ENCODE measurements at places on chromosomes 2 and 18.

DNA sequence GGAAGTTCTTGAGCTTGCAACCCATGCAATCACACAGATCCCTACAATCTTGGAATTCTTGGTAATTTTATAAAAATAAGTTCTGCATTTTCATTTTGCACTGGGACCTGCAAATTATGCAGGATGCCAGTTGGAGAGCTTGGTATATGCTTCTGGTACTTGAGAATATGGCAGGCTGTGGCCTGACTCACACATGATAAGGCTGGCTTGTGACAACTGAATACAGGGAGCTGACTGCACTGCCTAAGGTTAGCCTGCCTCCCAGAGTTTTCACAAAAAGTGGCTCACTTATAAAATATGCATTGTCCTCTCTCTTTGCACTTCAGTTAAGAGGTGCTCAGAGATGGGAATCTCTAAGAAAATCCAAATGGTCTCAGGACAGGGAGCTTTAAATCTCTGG is 265.5 kb upstream of the KCNJ3 start:
- H3K4me1 ChIP-seq: peaks cover 41% of the 10 kb centered on the region
- no peaks in the 10 kb centered on the region for H3K27me3 ChIP-seq
- H3K4me3 ChIP-seq: no peak overlapping the region
- no peak overlapping the region for H3K27ac ChIP-seq

- H3K27me3 ChIP-seq: peaks cover 71% of the 10 kb centered on the region
- peaks cover 52% of the 10 kb centered on the region for H3K4me1 ChIP-seq
- H3K27ac ChIP-seq: no peak overlapping the region
- H3K4me3 ChIP-seq: peak overlapping the region; percentile 56
- peaks cover 12% of the 10 kb centered on the region for H3K36me3 ChIP-seq
- DNase-seq: no peak
Observed at GRCh38 chr2:172087780-172088244, 2.5 kb downstream of the DLX1 start.

DNA sequence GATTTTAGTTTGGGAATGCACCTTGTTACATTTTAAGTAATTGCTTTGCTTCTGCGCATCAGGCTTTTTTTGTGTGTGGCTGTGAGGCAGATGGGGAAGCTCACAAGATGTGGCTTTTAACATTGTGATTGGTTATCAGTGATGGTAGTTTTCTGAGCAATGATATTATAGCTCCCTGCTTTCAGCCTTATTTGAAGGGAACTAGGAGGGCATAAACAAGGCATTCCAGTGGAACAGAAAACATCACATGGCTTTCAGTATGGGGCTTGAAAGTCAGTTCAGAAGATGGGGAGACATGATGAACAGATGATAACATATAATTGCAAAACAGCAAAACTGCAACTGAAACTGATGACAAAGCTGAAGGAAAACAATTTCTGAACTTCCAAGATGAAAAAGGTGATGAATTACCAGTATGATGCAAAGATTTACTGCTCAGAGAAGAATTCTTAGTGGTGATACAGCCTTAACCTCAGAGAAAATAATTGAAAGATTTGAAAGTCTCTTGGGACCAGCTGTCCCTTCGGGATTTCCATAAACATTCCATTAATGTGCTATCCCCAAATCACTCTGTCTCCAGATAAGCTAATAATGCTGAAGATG is 439.7 kb downstream of the RND3 start:
- no peaks in the 10 kb centered on the region for H3K36me3 ChIP-seq
- no peaks in the 10 kb centered on the region for H3K27me3 ChIP-seq
- H3K27ac ChIP-seq: no peak overlapping the region
- no peak for DNase-seq
- H3K4me3 ChIP-seq: no peak overlapping the region

DNA sequence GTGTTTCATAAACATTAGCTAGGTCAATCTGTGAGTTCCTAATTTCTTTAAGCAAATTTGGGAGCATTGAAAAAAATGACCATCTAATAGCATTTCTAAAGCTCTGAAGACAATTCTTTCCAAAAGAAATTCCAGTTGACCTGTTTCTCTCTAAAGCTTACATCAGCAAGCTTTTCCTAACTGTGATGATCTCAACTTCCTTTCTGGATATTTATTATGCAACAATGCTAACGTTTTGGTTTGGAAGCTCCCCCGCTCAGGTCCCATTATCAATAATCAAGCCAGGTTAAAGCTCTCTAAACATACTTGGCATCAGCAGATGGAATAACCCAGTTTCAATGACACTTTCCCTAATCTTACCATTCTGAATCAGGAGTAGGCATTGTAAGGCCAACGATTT is 196.3 kb upstream of the TANK start:
- no peaks in the 10 kb centered on the region for H3K4me1 ChIP-seq
- no peak overlapping the region for H3K4me3 ChIP-seq
- H3K27ac ChIP-seq: no peak overlapping the region
- no peak for DNase-seq
- H3K27me3 ChIP-seq: peaks cover 1% of the 10 kb centered on the region

DNA sequence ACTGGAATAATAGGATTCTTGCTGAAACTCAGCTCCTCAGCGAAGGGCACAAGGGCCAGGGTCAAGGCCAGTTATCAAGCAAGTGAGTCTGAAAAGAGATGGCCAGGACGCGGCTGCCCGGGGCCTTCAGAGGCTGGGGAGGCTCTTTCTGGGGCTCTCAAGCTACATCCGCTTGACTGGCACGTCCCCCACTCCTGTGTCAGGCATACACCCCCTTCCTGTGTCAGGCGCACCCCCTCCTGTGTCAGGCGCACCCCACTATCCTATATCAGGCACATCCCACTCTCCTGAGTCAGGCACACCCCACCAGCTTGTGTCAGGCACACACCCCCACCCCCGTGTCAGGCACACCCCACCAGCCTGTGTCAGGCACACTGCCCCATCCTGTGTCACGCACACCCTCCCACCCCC is 91.8 kb downstream of the TPO start:
- H3K27ac ChIP-seq: no peak overlapping the region
- no peak for DNase-seq
- peaks cover 13% of the 10 kb centered on the region for H3K4me1 ChIP-seq
- H3K27me3 ChIP-seq: no peaks in the 10 kb centered on the region
- no peak overlapping the region for H3K4me3 ChIP-seq
- no peaks in the 10 kb centered on the region for H3K36me3 ChIP-seq

- H3K27me3 ChIP-seq: peaks cover 41% of the 10 kb centered on the region
- DNase-seq: no peak
- H3K4me1 ChIP-seq: peaks cover 29% of the 10 kb centered on the region
- H3K27ac ChIP-seq: no peak overlapping the region
Observed at GRCh38 chr2:120344214-120344975, 1.5 kb upstream of the INHBB start.

GRCh38 chr18:3995476-3996102 is 459.5 kb downstream of the DLGAP1 start:
- no peaks in the 10 kb centered on the region for H3K36me3 ChIP-seq
- no peak overlapping the region for H3K27ac ChIP-seq
- H3K4me3 ChIP-seq: no peak overlapping the region
- DNase-seq: peak; percentile 54
- H3K27me3 ChIP-seq: peaks cover 2% of the 10 kb centered on the region

DNA sequence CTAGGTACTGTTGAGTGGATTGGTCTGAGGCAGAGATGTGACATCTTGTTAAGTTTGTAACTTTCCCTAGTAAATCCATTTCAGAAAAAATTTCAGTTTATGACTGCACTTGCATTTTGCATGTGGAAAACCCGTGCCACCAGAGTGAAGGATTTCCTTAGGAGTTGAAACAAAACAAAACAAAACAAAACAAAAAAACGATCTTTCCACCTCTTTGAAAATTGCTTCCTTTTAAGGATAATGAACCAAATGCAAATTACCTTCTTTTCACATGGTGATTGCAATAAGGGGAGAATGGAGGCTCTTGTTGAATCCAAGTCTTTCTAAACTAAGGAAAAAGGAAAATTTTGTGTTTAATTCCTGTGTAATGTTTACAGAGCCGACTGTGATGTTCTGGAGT is 43.2 kb downstream of the PHLPP1 start:
- no peak overlapping the region for H3K27ac ChIP-seq
- DNase-seq: no peak
- H3K36me3 ChIP-seq: no peaks in the 10 kb centered on the region
- no peak overlapping the region for H3K4me3 ChIP-seq
- no peaks in the 10 kb centered on the region for H3K27me3 ChIP-seq

GRCh38 chr2:21821672-21822227 is 698.0 kb downstream of the TDRD15 start:
- DNase-seq: no peak
- H3K4me3 ChIP-seq: no peak overlapping the region
- no peaks in the 10 kb centered on the region for H3K36me3 ChIP-seq
- H3K27ac ChIP-seq: no peak overlapping the region
- H3K4me1 ChIP-seq: no peaks in the 10 kb centered on the region

DNA sequence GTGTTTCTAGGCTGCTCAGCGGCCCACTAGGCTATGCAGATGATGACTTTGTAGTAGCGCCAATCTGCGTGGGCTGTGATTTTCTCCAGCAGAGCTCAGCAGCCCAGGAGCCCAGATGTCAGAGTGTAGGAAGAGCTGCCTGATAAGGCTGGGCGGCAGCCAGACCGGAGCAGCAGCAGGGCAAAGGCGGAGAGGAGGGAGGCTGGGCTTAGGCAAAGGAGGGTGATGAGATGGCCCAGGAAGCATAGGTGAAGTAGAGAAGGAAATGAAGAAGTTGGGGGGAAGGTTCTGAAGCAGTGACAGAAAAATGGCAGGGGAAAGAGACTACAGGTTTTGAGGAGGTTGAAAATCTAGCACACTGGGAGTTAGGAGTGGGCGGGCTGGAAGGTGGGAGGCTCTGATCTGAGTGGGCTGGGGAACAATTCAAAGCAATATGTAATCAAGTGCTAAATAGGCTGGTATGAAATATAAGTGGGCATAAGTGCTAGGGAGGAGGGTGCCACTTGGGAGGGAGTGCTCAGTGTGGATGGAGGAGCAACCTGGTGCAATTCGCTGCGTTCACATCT is 50.6 kb upstream of the STPG4 start:
- DNase-seq: no peak
- H3K4me3 ChIP-seq: no peak overlapping the region
- no peaks in the 10 kb centered on the region for H3K4me1 ChIP-seq
- no peaks in the 10 kb centered on the region for H3K36me3 ChIP-seq
- peak overlapping the region; percentile 62 for H3K27ac ChIP-seq
- peaks cover 9% of the 10 kb centered on the region for H3K27me3 ChIP-seq

DNA sequence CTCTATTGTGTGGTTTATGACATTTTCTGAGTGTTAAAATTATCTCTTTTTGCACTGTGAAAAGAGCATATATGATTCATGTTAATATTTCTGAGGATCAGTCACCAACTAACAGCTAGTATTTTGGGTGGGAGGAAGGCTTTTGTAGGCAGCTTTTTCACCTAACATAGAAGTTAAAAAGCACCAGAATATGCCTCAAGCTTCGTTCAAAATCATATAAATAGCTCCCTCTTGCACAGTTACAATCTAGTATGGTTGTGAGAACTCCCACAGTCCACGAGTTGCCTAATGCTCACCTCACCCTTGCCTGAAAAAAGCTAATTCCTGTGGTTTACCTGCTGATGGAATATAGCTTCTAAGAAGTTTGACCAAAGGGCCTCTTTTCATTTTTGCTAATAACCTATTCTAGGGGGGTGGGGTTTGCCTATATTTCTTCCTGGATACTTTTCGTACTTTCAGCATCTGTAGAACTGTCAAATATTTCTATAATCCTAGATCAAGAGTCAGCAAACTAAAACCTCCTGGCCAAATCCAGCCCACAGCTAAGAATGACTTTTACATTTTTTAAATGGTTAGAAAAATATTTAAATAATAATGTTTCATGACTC is 167.1 kb upstream of the FOSL2 start:
- H3K4me3 ChIP-seq: no peak overlapping the region
- no peak overlapping the region for H3K27ac ChIP-seq
- DNase-seq: no peak
- peaks cover 3% of the 10 kb centered on the region for H3K4me1 ChIP-seq
- H3K27me3 ChIP-seq: no peaks in the 10 kb centered on the region

DNA sequence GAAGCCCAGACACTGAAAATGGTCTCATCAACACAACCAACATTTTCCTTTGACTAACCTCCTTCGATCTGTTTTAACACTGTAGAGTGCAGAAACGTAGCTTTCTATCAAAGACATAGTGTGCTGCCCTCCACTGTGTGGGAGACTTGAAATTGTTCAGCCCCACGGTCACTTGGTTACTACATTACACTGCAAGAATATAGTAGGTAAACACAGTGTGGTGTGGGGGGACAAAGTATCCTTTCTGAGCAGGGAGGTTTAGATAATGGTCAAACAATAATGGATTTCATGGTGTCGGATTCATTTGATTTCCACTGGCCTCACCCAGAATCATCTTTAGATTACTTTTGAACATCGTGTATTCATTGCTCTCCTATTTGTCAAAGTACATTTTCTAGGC is 181.0 kb downstream of the ERBB4 start:
- no peak overlapping the region for H3K27ac ChIP-seq
- no peaks in the 10 kb centered on the region for H3K27me3 ChIP-seq
- no peaks in the 10 kb centered on the region for H3K4me1 ChIP-seq

DNA sequence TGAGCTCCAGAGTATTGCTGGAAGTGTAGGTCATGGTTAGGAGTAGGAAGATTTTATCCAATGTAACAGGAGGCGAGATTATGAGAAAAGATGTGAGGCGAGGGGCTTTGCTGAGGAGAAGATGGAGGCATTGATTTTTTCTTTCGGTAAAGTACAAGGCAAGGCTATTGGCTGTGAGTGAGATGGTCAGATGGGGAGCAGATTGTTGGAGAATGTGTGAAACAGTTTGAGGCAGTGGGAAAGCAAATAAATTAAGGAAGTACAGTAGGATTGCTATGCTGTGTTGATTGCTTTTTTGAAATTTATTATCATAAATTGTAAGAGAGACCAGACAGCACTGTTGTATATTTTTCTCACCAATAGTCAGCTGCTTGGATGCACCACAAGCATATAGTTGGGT is 173.3 kb downstream of the KCNE4 start:
- no peaks in the 10 kb centered on the region for H3K4me1 ChIP-seq
- H3K27me3 ChIP-seq: no peaks in the 10 kb centered on the region
- no peak for DNase-seq
- no peaks in the 10 kb centered on the region for H3K36me3 ChIP-seq

GRCh38 chr18:57776354-57776753 is 26.8 kb downstream of the ATP8B1 start:
- no peak overlapping the region for H3K27ac ChIP-seq
- peaks cover 29% of the 10 kb centered on the region for H3K4me1 ChIP-seq
- no peaks in the 10 kb centered on the region for H3K27me3 ChIP-seq
- no peak for DNase-seq
- no peak overlapping the region for H3K4me3 ChIP-seq

DNA sequence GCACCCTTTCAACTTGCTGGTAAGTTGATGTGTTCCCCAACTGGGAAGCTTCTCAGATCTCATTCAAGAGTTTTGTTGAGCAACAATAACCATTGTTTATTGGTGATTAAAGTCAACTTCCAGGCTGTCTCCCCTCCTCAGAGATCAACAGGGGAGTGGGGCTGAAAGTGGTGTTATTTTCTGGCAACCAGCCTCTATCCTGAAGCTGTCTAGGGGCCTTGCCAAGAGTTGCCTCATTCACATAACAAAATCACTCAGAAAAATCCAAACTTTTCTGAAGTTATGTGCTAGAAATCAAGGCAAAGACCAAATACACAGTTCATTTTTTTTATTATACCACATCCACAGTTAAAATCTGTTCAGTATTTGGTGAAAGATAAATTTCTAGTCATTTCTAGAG is 788.4 kb downstream of the LRRTM4 start:
- H3K27me3 ChIP-seq: no peaks in the 10 kb centered on the region
- no peak overlapping the region for H3K27ac ChIP-seq
- H3K36me3 ChIP-seq: no peaks in the 10 kb centered on the region

Measured in naive thymus-derived CD8-positive, alpha-beta T cell (primary cell).